Aorta (tissue), 5 donors: ENCODE measurements at places on chromosomes 2 and 18. TPM values are rescaled to one million over a fixed set of nuclear protein-coding genes. Genes with fewer than 3 reads are reported as not detected.
A peak's percentile ranks its signal among the peaks of the same experiment; 100 is the strongest.

The UGT1A4 gene
- polyA plus RNA-seq: not detected

The ACADL gene
- 12.1 TPM for polyA plus RNA-seq

- no peak for DNase-seq
Observed at GRCh38 chr2:157805519-157805918, 70.6 kb downstream of the ACVR1 start.

DNA sequence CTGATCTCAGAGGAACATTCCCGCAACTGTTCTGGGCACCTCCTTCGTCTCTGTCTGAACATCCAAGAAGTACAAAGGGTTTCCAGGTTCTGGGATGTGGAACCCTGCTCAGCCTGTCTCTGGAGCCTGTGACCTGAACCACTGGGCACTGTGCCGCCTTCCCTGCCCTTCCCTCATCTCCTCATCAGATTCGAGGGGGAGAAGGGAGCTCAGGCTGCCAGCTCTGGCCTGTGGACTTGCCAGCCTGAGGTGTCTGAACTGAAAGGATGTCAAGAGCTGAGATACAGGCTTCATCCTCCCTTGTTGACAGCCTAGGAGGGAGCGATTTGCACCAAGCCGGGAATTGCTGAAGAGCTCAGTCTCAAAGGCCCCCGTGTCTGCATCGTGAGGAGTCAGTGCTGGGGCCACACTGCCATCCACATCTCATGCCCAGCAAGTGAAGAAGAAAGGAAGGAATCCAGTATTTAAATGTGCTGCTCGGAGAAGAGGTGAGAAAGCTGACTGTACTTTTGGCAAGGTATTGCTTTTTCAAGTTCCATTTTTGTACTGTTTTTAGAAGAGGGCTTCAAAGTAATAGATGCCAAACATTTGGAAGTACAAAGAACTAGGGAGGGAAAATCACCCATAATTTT is 12.6 kb downstream of the NEU2 start:
- DNase-seq: peak; percentile 10

DNA sequence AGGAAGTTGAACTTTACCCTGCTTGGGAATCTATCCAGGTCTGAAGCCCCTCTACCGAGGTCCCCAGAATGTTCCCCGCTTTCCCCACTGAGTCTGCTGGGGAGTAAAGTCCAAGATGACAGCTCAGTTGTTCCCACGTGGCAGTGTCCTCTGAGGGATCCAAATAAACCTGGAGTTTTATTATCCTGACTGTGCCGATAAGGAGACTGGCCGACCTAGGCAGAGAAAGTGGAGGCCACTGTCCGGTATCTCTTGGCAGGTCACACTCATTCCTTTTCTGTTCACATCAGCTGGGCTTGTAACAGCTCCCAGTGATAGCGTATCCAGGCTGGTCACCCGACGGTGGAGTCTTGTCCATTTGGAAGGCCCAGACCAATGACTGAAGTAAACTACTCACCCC is 27.5 kb upstream of the C18orf32 start:
- no peak for DNase-seq

The PLGLB1 gene
- 2.3 TPM for polyA plus RNA-seq

The MTX2 gene
- polyA plus RNA-seq: 26.5 TPM

The CHAC2 gene
- polyA plus RNA-seq: 0.61 TPM
